ENCODE measurements at places on chromosomes 2 and 18.

DNA sequence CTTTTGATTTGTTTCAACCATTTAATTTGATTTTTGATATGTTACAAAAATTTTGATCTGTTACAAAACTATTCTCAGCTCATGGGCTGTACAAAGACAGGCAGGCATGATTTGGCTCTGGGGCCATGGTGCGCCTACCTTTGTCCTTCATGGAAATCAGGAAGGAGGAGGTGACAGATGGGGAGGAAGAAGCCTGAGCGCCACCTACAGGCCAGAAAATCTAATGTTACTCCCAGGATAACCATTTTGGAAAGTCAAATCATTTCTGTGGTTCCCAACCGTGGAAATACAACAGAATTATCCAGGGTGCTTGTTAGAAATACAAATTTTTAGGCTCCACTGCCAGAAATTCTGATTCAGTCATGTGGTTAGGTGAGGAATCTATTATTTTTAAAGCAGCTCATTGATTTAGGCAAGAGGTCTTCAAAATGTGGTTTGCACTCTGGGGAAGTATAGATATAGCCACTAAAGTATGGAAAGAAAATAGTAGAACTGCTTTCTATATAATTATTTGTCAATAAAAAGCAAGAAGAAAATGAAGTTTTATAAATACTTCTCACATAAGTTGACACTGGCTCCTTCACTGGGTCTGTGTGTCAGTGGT, 93.9 kb downstream of the EVA1A start:
- DNase-seq, result no peak

- no peak for DNase-seq
Observed at GRCh38 chr18:31710826-31711225, 26.4 kb upstream of the B4GALT6 start.

- DNase-seq, result no peak
Observed at GRCh38 chr18:43559507-43559906, 282.2 kb upstream of the SYT4 start.

GRCh38 chr2:170156592-170156991, 21.4 kb upstream of the MYO3B start:
- no peak for DNase-seq

- DNase-seq, result no peak
Observed at GRCh38 chr2:100877555-100877954, 57.6 kb downstream of the NPAS2 start.

GRCh38 chr2:232588680-232589585, 38.4 kb downstream of the EIF4E2 start:
- DNase-seq, result no peak

GRCh38 chr2:202718614-202719013, 83.8 kb downstream of the FAM117B start:
- no peak for DNase-seq

DNA sequence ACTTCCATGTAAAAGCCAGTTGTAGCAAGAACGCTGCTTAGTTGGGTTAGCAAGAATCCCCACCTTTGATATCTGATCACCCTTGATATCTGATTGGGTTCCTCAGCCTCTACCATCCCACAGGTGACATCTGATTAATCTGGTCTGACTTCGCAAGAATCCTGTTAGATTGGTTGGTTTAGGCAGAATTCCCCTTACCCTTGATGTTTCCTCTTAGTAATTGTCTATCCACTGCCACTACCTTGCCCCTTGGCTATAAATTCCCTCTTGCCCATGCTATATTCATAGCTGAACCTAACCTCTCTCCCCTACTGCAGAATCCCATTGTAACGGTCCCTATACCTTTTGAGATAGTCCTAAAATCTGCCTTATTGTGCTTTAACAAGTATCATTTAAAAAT, 33.1 kb downstream of the PRKRA start:
- no peak for DNase-seq

- no peak for DNase-seq
Observed at GRCh38 chr2:37706334-37707183, 35.1 kb upstream of the CDC42EP3 start.

- no peak for DNase-seq
Observed at GRCh38 chr18:67670024-67670543, 153.6 kb upstream of the DSEL start.

- DNase-seq, result no peak
Observed at GRCh38 chr18:58175786-58176176, 131.8 kb downstream of the NEDD4L start.

DNA sequence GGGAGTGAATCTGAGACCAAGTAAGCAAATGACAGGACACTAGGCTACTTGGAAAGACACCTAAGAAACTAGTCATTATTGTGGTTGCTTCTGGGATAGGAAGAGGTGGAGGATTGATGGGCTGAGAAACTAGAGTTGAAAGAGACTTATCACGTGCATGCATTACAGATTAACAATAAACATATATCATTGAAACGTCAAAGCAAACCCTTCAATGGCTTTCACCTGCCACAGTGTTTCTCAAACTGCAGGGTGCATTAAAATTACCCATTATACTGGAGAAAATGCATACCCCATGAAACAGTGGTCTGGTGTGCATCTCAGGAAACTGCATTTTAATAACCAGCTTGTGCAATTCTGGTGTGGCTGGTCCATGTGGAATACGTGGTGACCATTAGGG, 318.8 kb downstream of the SMAD2 start:
- no peak for DNase-seq

DNA sequence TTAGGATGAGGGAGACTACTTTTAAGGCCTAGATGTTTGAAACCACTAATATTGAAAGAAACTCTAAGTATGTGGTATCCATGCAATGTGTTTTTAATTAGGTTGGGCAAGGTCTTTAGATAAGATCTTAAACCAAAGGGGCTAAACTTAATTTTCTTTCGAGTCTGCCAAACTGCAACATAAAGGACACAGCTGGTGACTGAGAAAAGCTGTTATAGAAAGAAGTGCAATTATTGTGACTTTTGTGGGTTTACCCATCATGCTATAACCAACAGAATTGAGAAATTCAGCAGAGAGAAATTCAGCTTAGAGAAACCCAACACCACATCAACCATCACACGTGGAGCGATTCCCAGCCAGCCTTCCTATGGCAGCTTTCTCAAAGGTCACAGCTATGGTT, 119.5 kb upstream of the LMAN1 start:
- no peak for DNase-seq

DNA sequence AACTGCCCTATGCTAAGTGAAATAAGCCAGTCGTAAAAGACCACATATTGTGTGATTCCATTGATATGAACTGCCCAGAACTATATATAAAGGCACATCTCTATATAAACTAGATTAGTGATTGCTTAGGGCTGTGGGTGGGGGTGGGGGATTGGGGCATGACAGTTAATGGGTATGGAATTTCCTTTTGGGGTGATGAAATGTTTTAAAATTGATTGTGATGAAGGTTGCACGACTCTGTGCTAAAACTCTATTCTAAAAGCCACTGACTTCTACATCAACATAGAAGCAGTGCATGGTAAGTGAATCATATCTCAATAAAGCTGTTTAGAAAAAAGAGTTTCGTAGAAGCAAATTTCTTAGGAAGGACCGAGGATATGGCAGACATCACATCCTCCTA, 53.0 kb downstream of the CDCA7 start:
- no peak for DNase-seq

- no peak for DNase-seq
Observed at GRCh38 chr2:50727636-50728339, 304.1 kb downstream of the NRXN1 start.

- no peak for DNase-seq
Observed at GRCh38 chr18:53747663-53748160, 476.8 kb downstream of the MBD2 start.

DNA sequence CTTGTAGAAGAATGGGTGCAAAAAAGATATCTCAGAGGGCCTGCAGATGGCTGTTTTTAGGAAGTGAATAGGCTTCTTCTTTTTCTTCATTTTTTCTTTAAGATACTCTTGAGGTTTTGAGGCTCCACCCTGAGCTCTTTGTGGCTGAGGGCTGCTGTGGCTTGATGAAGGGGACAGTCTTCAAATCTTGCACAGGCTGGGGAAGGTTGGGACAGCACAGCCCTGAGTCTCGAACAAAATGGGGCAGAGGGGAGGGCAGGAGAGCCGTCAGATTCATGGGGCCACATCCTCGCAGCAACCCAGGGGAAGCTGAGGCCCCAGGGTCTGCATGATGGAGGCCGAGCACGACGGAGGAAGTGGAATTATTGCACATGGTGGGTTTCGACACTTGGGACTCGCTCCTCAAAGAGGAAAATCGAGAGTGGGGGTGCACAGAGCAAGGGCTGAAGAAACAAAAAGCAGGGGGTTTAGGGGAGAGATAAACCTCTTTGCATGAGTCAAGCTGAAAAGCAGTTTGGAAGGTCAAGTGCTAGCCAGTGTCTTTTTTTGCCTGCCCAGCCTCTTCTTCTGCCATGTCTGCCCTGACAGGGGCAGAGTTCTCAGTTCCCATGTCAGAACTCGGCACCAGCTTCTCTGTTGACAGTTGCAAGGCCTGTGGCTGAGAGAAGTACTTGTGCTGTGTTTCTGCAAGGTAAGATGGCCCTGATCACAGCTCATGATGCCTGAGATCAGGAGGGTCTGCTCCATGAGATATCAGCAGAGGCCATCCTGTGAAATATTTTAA, 19.5 kb downstream of the INPP4A start:
- DNase-seq, result no peak

DNA sequence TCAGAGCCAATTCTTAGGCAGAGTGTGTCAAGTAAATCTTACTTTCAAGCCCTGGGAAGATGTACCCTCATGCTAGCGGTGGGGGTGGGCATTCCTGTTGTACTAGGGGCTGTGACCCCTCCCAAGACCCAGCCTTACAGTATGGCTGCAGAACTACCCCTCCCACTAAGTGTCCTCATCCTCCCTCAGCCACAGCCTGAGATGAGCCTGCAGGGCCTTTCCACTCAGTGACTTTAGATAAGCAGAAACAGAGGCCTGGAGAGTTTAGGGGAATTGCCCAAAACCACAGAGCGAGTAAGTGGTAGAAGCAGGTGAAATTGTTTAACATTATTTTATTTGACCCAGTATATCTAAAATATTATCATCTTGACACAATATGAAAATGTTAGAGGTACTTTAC, 36.6 kb downstream of the TTC32 start:
- DNase-seq, result no peak

GRCh38 chr2:72932045-72932740, 14.9 kb downstream of the EMX1 start:
- no peak for DNase-seq

DNA sequence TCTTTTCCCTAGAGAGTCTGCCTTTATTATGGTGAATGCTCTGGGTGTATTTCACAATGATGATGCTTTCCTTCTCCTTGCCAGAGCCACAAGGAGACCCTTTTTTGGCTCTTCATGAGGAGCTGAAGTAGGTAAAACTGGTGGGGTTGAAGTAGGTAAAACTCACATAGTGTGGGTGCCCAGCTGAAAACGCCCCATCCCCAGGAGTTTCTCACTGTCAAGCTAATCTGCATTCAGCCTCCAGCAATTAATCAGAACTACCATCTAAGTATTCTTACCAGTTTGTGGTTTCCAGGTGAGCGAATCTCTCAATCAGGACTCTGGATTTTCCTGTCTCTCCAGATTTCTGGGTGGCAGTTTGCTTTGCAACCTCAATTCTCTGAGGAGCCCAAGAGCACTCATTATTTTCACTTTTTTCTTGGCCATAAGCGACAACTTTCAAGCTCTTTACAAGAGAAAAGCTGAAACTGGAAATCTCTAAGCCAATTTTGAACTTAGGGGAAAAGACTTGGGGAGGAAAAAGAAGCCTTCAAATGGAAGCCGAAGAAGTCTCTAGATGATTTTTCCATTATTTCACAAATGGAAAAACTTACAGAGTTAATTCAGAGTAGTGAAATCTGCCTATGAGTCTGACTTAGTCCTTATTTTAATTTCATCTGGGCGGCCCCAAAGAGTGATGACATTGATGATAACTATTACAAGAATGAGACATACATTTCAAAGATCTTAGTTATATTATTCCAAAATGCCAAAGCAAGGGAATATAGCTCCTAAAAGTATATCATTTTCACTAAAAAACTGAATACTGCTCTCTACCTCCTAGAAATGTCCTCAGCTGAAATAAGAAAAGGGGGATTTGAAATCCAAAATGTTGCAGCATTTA, 121.4 kb upstream of the MAP3K20 start:
- no peak for DNase-seq

GRCh38 chr2:83596592-83597282, 862.3 kb downstream of the SUCLG1 start:
- no peak for DNase-seq

GRCh38 chr2:188524519-188525113, 232.9 kb downstream of the GULP1 start:
- DNase-seq, result no peak

Data from stimulated activated CD8-positive, alpha-beta memory T cell treated with anti-CD3 and anti-CD28 coated beads, Interleukin-7, amount 100 ng/mL, for 4 hours (primary cell).